G401 (cell line): ENCODE measurements at places on chromosomes 1 and 21. TPM values are rescaled to one million over a fixed set of nuclear protein-coding genes. Genes with fewer than 3 reads are reported as not detected.

GRCh38 chr1:1752190-1752589 is 26.1 kb downstream of the NADK start:
- DNase-seq = no peak

DNA sequence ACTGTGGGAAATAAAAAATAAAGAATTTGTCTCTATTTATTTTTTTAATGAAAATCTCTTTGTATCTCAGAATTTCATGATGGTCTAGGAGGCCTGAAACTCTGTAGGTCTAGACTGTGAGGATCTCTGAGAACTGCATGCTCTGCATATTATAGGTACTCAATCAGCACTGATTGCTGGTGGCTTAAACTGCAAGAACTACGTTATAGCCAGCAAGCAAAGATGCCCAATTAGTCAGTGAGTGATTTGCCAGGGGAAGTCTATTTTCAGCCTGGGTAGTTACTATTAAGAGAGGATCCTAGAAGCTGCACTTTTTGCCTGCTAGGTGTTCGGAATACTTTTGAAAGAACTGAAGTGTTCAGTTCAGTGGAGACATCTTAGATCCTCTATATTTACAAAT is 87.4 kb downstream of the GPR52 start:
- DNase-seq = no peak

DNA sequence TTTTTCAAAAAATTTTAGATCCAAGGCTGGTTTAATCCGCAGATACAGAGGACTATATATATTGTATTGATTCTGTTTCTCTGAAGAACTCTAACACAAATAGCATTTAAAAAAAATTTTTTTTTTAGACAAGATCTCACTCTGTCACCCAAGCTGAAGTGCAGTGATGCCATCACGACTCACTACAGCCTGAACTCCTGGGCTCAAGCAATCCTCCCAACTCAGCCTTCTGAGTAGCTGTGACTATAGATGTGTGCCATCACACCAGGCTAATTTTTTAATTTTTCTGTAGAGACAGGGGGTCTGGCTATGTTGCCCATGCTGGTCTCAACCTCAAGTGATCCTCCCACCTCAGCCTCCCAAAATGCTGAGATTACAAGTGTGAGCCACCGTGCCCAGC is 3.0 kb downstream of the ANKRD45 start:
- no peak for DNase-seq

GRCh38 chr1:57843760-57844159 is 419.9 kb upstream of the DAB1 start:
- no peak for DNase-seq

Gene PGLYRP4
- total RNA-seq = not detected in 2 replicates

- no peak for DNase-seq
These were observed 316.9 kb downstream of the VAV3 start for GRCh38 chr1:107648071-107648470.

Gene TNNI3K
- 0.25 TPM in 1 of 2 replicates, not detected in the other for total RNA-seq

DNA sequence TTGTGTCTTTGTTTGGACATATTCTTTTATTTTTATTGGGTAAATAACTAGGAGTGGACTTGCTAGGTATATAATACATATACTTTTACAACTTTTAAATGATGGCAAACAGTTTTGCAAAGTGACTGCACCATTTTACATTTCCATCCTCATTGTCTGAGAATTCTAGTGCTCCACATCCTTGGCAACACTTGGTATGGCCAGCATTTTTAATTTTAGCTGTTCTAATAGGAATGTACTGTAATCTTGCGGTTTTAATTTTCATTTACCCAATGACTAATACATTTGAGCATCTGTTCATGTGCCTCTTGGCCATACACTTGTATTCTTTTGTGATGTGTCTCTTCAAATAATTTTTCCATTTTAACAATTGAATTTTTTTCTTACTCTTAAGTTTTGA is 37.0 kb upstream of the ATP6V1G3 start:
- DNase-seq = no peak

DNA sequence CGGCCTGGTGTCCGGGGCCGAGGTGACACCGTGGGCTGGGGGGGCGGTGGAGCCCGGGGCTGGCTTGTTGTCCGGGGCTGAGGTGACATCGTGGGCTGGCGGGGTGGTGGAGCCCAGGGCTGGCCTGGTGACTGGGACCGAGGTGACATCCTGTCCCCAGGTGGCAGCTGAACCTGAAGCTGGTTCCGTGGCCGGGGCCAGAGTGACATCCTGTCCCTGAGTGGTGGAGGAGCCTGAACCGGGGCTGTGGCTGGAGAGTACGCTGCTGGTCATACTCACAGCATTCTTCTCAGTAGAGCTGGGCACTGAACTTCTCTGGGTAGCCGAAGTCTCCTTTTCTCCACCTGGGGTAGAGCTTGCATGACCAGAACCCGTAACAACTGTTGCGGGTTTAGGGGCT is 15.8 kb downstream of the THBS3 start:
- DNase-seq = no peak

Gene CLSTN1
- total RNA-seq = 136 and 175 TPM in 2 replicates

DNA sequence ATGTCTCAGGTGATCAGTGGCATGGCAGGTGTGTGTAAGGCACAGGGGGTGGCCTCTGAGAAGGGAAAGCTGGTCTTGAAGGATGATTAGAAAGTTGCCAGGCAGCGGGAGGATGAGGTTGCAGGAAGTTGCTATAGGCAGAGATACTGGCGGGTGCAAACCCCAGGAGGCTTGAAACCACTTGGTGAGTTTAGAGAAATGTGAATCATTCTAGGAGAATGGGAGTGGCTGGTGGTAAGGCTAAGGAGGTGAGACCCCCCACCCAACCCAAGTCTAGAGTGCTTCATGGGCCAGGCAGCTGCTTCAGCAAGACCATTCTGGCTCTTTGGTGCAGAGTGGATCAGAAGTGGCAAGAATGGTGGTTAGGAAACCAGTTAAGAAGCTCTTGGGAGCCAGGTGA is 9.0 kb downstream of the SH2D2A start:
- DNase-seq = no peak

GRCh38 chr1:177872308-177872900 is 97.5 kb downstream of the SEC16B start:
- DNase-seq = no peak

DNA sequence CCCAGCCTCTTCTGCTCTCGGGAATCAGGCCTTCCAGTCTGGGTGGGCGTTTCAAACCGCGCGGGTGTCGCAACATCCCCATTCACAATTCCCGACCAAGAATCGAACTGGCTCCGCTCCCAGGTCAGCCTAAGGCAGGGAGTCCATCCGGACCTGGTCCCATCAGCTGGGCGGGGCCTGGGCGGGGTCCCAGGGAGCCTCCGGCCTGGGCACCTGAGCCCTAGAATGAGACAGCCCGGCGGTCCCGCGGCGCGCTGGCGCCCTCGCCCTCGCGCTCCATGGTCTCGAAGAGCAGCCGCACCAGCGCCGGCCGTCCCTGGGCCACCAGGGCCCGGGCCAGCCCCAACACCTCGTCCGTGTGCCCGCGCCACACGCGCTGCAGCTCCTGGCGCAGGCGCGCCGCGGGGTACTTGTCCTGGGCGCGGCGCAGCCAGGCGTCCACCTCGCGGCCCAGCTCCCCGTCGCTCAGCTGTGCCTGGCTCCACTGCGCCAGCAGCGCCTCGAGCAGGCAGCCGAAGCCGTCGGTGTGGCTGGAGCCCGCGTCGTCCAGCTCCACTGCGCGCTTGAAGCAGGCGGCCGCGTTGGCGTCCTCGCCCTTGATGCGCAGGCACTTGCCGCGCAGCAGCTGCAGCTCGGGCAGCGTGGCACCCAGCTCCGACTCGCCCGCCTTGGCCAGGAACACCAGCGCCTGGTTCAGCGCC is 16.9 kb upstream of the PARS2 start:
- no peak for DNase-seq

DNA sequence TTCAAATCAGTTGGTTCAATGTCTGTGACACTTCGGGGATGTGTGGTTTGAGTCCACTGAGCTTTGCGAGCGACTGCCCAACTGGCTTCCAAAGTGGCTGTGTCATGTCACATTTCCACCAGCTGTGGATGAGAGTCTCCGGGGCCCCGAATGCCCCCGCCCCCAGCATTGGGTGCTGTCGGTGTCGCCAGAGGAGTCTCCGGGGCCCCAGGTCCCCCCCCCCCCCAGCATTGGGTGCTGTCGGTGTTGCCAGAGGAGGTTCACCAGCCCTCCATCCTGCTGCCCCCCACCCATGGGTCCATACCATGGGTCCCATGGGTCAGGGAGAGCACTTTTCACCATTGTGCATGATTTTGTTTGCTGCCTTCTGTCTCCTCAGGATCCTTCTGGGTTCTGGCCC is 9.0 kb upstream of the SMYD3 start:
- DNase-seq = no peak

- peak; percentile 87 for DNase-seq
These were observed 97.3 kb downstream of the USP25 start for GRCh38 chr21:15826908-15827601.

Gene GJA4
- not detected in 2 replicates for total RNA-seq
